ENCODE measurements at places on chromosomes 7 and 10. TPM values are rescaled to one million over a fixed set of nuclear protein-coding genes. Genes with fewer than 3 reads are reported as not detected.

DNA sequence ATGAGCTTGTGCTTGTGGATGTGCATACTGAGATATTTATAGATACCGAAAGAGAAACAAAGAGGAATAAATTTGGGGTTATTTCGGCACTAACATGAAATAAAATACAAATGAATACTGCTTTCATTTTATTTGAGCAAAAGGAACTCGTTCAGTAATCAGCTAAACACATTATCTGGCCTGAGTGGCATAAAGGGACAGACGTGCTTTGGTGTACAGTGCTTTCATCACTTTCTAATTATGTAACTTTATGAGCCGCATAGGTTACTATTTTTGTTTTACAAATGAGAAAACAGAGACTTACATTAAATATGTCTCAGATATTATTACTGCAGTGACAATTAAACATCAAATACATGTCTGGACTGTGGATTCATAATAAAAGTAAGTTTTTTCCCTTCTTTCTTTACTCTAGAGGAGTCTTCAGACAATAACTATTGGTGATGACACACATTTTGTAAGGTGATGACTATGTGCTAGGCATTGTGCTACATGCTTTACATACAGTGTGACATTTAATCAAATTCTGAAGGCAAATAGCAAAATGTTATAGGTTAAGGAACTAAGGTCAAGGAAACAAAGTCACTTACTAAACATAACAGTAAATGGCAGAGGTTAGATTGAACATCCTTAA is 503.3 kb downstream of the SORCS1 start:
- DNase-seq = no peak

GRCh38 chr7:132402096-132402495 is 174.2 kb downstream of the PLXNA4 start:
- no peak for DNase-seq

GRCh38 chr7:82704121-82704520 is 260.5 kb upstream of the CACNA2D1 start:
- no peak for DNase-seq

DNA sequence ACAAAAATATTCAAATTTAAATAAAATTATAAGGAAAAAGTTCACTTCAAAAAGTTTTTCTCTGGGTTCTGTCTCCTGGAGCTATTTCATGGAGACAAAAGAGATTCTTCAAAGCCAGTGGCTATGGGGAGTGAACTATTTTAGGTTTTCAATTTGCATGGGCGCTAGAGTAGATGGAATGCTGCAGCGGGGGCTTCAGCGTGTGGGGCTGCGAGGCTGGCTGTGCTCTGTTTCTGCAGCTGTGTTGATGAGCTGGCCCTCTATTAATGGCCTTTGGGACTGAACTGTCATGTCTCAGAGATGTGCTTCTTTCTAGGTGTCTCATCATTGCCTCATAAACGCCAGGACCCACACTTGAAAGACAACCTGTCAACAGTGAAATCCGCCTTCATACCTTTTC is 108.4 kb upstream of the NPY start:
- DNase-seq = no peak

TRIM50 gene
- not detected for total RNA-seq

MARCHF5 gene
- 28.3 TPM for total RNA-seq

SHOC2 gene
- total RNA-seq = 60.9 TPM

BMPER gene
- total RNA-seq = 7.4 TPM
